Right kidney (tissue), 9 donors: ENCODE measurements at places on chromosomes 11 and 22.
A peak's percentile ranks its signal among the peaks of the same experiment; 100 is the strongest.

GRCh38 chr11:44066732-44067141, 667 bp downstream of the ACCS start:
- no peak for DNase-seq

- DNase-seq: no peak
Measured at GRCh38 chr11:88680806-88681205, 343.3 kb upstream of the CTSC start.

DNA sequence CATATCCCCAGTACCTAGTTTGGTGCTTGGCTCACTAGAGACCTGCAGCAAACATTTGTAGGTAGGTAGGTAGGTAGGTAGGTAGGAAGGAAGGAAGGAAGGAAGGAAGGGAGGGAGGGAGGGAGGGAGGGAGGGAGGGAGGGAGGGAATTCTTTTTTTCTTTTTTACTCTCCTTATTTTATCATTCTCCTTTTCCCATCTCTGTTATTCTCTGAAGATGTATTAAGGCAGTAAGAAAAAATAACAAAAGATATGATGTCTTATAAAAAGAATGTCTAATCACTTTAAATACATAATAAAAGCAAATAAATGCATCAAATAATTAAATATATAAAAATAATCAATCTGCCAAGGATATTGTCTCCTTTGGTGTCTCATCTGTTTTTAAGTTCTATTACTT, 28.4 kb downstream of the VSIG10L2 start:
- DNase-seq: no peak

DNA sequence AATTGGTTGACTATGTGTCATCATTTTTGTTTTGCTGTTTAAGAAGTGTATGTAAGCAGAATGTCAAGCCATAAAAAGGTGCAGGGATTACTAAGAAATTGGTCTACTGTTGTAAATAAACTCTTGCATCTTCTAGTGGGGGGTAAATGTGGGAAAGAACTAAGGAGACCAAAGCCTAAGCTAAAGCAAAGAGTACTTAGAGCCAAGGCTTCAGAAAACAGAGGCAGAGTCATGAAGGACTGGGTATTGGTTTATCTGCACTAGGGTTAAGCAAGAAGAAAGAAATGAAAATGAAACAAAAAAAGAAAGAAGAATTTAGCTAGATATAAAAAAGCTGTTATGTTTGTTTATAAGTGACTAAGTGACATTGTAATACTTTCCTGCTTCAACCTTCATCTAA, 628.1 kb downstream of the METTL15 start:
- DNase-seq: no peak

DNA sequence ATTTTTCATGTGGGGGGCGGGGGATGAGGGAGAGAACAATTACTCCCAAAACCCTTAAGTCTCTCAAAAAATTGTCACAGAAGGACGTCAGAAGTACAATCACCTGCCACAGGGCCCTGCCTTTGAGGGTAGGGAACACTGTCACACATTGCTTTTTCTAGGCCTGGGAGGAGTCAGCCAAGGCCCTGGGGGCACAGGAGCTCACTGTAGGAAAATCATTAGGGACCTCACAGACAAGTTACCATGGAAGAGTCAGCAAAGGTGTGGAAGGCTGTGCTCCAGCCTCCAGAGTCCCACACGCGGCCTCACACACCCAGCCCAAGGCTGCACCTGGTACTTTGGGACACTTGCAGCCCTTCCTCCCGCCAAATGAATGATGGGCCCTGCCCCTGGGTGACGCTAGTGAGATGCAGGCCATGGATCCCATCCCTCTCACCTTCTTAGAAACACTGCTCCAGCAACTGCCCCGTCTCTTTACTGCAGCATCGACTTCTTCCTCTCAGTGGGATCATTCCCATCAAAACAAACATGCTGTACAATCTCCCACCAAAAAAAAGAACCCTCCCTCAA, 3.3 kb downstream of the PLEKHA7 start:
- DNase-seq: no peak

DNA sequence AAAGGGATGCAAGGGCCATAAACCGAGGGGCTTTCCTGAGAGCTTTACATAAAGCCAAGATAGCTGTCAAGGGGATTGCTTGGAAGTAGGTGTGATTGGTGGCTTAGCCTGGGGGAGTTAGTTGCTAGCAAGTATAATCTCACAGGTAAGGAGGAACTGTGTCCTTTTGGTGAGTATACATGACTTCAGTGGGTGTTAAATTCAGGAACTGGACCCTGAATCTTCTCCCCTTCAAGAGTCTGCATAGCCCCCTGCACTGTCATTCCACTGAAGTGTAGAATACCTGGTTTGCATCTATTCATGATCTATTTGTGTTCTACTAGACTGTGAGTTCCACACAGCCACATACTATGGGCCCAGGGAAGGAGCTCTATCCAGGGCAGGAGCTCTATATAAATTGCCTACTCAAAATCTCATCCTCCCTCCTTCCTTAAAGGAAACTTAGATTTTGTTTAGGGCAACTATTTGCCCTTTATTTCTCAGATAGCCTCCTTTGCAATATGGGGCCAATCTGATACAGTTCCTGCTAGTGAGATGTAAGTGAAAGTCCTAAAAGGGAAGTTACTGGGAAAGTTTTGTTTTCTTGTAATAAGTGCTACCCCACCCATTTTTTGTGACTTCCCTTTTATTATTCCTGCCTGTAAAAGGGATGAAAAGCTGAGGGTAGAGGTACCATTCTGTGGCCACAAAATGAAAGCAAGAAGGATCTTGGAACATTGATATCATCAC, 120.5 kb downstream of the PGR start:
- no peak for DNase-seq

DNA sequence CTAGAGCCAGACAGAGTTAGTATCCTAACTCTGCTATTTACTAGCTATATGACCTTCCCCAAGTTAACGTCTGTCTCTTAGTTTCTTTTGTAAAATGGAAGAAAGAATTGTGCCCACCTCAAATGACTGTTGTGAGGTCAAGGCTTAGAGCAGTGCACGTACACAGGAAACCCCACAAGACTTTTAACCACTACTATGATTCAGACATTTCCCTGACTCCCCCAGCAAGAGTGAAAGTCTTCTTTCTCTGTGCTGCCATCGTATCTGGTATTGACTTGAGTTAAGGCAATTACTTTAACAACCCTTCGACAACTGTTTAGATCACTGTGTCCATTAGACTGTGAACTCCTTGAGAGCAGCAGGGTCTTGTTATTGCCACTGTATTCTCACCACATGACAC, 2.6 kb upstream of the OR52W1 start:
- no peak for DNase-seq

GRCh38 chr11:116037861-116038260, 533.6 kb upstream of the CADM1 start:
- DNase-seq: no peak

DNA sequence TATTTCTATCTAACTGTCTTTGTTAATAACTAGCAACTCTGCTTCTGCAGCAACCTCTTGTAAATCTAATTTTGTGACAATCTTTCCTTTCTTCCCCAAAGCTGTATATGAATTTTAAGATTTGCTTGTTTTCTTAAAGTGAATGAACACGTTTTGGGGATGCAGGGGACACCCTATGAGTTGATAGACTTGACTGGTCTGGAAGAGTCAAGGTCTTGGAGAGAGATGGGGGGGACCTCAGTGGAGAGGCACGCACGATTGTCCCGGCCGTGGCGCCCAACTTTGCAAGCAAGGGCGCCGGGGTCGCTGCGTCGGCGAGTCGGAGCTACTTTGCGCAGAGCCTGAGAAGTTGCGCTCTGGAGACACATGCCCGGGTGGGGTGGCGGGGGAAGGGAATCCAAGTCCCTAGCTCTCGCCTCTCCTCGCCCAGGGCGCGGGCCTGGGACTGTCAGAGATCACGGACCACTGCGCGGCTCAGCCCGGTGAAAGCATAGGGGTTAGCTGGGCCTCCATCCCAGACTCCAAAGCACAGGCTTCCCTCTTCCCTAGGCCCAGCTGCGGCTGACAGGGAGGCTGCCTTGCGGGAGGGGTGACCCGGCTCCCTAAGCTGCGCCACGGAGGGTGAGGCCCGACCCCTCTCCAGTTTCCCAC, 854 bp downstream of the ABCC8 start:
- DNase-seq: no peak

DNA sequence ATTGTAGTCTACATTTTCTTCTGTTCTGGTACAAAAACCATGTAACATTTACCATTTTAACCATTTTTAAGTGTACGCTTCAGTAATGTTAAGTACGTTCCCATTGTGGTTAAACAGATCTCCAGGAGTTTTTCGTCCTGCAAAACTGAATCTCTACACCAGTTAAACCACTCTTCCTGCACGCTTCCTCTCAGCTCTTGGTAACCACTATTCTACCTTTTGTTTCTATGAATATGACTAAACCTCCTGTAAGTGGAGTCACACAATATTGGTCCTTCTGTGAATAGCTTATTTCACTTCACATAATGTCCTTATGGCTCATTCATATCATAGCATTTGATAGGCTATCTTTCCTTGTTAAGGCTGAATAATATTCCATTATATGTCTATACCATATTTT, 7.1 kb upstream of the EXT2 start:
- no peak for DNase-seq

- DNase-seq: peak; percentile 94
Measured at GRCh38 chr11:130434521-130435223, 6.3 kb upstream of the ADAMTS8 start.

DNA sequence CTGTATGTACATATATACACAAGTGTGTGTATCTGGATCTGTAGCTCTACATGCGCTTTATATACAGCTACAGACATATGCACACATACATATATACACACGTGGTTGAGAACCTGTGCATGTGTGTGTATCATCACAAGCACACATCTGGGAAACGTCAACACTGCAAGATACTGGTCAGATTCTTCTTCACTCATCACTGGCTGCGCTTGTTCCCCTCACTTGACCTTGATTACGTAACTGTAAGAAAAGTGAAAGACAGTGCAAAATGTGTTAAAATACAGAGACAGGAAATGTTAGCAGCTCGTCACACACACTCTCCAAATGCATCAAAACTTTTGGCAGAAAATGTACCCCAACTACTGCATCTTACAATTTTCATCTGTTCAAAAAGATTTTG, 51.9 kb upstream of the MN1 start:
- no peak for DNase-seq

DNA sequence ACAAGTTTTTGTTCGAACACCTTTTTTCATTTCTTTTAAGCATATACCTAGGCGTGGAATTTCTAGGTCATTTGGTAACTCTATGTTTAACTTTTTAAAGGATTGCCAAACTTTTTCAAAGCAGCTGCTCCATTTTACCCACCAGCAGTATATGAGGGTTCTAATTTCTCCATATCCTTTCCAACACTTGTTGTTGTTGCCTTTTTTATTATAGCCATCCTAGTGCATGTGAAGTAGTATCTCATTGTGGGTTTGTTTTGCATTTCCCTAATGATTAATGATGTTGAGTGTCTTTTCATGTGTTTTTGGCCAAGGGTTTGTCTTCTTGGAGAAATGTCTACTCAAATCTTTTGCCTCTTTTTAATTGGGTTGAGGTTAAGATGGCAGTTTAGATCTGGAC, 24.5 kb downstream of the CSTPP1 start:
- no peak for DNase-seq

DNA sequence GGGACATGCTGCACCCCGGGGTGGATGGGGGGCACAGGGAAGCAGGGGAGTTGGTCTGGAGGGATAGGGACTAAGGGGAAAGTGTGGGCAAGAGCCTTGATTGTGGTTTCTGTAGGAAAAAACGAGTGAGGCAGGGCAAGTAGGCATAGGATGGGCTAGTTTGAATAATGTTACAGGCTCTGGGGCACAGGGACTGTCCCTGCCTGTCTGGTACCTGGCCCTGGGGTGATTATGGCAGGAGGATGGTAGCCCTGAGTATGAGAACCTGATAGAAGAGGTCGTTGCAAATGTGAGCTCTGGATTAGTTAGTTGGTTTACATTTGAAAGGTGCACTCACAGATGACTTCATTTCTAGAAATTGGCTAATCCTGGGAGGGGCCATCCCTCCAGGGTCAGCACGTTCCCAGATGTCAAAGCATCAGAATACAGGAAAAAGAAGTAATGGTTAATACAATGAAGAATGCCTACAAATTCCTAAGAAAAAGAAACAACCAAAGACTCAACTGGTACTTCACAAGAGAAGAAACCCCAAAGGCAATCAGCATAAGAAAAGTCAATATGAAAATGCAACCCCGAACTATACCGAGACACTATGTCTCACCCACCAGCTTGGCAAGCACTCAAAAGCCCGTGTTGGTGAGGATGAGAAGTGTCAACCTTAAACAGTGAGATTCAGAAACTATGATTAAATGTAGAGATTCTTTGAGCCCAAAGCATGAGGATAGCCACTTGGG, 11.3 kb upstream of the SMIM38 start:
- no peak for DNase-seq

- no peak for DNase-seq
Measured at GRCh38 chr11:24779791-24780190, 282.9 kb downstream of the LUZP2 start.

DNA sequence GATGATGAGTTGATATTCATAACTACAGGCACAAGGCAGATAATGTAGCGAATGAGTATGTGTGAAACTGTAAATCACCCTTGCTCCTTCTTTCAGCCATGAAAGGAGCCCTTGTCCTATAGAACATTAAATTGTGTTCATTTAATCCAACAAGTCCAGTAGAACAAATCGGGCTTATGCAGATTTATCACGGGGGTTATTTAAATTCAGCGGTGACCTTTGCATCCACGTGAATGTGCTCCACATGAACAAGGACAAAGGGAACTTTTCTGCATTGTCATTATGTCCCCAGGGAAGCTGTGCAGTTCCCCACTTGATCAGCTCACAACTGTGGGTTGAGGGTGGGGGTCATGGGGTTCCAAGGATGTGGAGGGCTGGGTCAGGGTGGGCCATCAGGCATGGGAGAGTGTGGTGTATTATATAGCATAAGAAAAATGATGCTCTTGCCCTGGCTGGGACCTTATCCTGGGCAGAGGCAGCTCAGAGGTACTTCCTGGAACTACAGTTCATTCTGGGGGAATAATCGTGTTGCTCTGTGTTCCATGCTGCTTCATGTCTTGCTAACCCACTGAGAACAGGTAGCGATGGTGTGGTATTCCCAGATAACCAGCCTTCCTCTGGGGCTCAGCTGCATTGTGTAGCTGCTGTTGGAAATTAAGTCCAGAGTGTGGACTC, 306.6 kb downstream of the FAT3 start:
- DNase-seq: no peak
